ENCODE measurements at places on chromosomes 5 and 9.

DNA sequence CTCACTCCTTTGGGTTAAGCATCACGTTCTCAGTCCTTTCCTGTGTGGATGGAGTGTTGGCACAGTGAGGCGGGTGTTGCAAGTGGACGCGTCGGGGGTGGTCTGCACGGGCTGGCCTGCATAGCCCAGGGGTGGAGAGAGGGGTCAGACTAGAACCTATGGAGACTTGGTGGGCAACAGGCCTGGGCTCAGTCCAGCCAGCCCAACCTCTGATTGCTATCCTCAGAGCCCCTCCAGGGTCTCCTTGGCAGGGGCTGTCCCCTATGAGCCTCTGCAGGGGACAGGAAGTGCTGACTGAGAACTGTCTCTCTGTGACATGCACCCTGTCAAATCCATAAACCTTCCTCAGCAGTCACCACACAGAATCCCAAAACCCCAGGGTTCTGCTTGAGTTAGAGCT is 2.3 kb downstream of the DCANP1 start:
- no peak for DNase-seq

GRCh38 chr5:135353952-135354721 is 44.9 kb downstream of the MACROH2A1 start:
- no peak for DNase-seq

DNA sequence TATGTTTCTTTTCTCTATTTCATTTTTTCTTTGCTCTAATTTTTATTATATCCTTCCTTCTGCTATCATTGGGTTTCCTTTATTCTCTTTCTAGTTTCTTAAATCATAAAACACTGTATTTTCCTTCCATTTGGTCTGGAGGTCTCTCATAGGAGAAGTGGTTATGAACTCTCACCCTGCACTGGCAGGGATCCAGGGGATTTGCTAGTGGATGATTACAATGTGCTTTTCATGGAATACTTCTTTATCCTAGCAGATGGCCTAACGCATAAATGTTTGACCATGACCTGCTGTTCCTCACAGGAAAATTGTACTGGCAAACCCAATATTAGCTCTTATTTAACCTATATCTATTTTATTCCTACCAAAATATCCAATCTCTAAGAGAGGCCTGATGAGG is 31.5 kb upstream of the SGCD start:
- DNase-seq = no peak

- DNase-seq = no peak
These were observed at the start of gene AMBP for GRCh38 chr9:114078021-114078780. Gene AMBP, minus strand, starts transcription at chr9:114078300. Its CDS starts 91 bp downstream, at chr9:114078209.

DNA sequence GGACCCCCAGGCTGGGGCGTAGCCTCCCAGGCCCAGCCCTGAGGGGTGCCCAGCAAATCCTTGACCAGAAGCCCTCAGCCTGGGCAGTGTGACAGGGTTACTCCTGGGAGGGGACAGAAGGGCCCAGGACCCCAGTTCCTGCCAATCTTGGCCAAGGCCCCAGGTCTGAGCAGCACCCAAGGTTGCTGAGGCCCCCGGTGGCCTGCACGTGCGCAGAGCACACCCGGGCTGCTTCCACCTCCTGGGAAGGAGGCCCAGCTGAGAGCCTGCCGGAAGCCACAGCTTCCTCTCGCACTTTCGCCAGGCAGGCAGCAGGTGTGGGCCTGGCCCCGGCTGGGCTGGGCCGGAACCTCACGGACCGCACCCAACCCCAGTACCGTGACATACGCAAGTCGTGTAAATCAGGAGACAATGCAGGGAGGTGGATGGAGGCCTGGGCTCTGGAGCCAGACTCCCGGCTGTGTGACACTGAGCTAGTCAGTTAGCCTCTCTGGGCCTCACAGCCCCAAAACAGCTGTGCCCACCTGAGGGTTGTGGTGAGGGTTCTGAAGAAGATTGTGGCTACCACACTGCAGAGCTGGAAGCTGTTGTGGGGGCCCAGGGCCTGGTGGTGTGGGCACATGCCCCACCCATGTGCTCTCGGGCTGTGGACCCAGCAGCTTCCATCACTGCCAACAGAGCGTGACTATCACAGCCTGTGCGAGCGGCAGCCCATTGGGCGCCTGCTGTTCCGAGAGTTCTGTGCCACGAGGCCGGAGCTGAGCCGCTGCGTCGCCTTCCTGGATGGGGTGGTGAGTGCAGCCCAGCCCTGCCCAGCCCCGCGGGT is 5.1 kb downstream of the GRK6 start:
- DNase-seq = no peak

Data from ACHN (cell line).